Breast epithelium (tissue), 4 donors: ENCODE measurements at places on chromosomes 3 and 15.
A peak's percentile ranks its signal among the peaks of the same experiment; 100 is the strongest.

DNA sequence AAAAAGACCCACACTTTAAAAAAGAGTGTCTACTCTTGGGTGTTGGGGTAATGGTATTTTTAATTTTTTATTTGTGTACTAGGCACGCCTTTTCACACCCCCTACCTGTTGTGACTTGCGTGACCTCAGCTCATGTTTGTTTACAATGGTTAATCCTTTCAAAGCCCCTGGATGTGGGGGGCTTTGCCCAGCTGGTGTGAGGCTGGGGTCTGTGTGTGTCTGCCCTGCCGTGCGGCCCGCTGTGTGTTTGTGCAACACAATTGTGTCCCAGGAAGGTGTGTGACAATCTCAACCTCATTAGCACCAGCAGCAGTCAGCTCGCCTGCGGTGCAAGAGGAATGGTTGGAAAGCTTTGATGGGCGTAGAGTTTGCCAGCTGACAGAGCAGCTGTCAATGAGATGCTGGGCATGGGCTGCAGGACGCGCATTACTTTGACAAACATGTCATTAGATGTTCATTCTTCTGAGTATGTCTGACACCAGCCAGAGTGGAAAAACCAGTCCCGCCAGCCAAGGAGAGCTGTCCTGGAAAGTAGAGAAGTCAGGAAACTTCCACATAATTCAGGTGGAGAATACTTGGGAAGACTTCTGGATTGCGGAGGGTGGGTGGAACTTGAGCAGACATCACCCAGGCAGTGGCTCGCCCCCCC lies 9.6 kb downstream of the LRRK1 start:
- no peak overlapping the region for H3K4me3 ChIP-seq
- no peaks in the 10 kb centered on the region for H3K36me3 ChIP-seq
- H3K27me3 ChIP-seq = no peaks in the 10 kb centered on the region
- H3K27ac ChIP-seq = peak overlapping the region; percentile 4

DNA sequence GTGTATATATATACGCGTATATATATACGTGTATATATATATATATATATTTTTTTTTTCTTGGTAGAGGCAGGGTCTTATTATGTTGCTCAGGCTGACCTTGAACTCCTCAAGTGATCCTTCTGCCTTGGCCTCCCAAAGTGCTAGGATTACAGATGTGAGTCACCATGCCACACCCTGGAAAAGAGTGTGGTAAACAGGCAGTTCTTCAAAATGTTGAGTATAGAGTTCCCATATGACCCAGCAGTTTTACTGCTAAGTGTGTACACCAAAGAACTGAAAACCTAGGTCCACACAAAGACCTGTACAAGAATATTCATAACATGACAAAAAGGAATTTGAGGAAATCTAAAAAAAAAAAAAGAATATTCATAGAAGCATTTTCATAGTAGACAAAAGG lies 71.8 kb upstream of the GCNT3 start:
- H3K4me3 ChIP-seq = no peak overlapping the region
- no peak for DNase-seq

GRCh38 chr15:25059698-25060471 lies 105.1 kb downstream of the SNRPN start:
- no peak overlapping the region for H3K27ac ChIP-seq
- peaks cover 64% of the 10 kb centered on the region for H3K36me3 ChIP-seq
- H3K27me3 ChIP-seq = no peaks in the 10 kb centered on the region
- H3K4me3 ChIP-seq = peak overlapping the region; percentile 19

DNA sequence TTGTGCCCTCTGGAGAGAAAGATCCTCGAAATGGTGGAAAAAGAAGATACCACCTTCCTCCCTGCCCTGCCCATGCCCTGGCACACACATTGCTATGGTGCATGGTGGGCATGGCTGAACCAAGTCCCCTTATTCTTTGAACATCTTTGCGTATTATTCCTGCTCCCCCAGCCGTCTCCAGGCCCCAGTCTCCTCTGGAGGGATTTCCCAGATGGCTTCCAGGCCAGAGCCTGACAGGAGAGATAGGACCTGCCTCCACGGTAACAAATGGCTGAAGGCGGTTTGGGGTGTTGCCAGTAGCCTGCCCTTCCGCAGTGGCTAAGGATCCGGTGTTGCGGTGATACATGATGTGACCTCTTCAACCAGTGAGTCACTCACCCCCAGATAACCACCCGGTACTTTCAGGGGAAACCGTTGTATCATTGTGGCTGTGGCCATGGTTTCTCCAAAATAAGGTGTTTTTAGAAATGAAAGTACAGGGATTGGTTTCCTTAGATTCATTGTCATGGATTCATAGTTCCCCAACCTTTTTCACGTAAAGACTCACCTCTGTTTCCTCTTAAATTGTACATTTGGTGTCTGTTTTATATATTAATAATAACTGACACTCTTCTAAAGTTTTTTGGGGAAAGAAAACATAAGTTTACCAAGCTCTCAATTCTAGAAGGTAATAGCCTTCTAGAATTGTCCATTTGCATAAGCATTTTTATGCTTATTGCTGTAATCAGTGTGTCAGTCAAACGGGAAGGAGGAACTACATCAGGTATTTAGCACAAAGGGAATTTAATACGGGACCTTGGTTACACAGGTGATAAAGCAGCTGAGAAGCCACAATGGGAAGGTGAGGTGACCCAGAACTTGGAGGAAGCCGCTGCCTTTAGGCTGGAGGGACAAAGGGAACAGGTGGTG lies 25.9 kb downstream of the SMAD3 start:
- H3K4me3 ChIP-seq = no peak overlapping the region
- DNase-seq = no peak
- H3K36me3 ChIP-seq = no peaks in the 10 kb centered on the region
- H3K4me1 ChIP-seq = peaks cover 14% of the 10 kb centered on the region
- peak overlapping the region; percentile 54 for H3K27ac ChIP-seq
- no peaks in the 10 kb centered on the region for H3K27me3 ChIP-seq

DNA sequence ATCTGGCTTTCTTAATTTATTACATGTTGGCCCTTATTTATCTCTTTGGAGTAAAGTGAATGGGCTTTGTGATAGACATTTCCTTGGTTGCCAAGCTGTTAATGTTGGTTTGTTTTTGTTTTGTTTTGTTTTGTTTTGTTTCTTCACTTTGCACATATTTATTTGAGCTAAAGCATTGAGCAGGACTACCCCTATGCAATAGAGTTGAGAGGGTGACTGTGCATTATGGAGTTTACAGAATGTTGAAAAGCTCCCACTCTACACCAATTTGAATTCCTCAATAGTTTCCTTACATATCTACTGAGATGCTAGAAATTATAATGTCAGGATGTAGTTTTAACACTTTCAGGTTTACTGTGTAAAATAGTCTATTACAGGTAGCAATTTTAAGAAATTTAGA lies 462.8 kb upstream of the CBLB start:
- no peaks in the 10 kb centered on the region for H3K36me3 ChIP-seq
- no peak for DNase-seq
- H3K27ac ChIP-seq = no peak overlapping the region
- H3K4me3 ChIP-seq = no peak overlapping the region
- H3K27me3 ChIP-seq = no peaks in the 10 kb centered on the region
- no peaks in the 10 kb centered on the region for H3K4me1 ChIP-seq

DNA sequence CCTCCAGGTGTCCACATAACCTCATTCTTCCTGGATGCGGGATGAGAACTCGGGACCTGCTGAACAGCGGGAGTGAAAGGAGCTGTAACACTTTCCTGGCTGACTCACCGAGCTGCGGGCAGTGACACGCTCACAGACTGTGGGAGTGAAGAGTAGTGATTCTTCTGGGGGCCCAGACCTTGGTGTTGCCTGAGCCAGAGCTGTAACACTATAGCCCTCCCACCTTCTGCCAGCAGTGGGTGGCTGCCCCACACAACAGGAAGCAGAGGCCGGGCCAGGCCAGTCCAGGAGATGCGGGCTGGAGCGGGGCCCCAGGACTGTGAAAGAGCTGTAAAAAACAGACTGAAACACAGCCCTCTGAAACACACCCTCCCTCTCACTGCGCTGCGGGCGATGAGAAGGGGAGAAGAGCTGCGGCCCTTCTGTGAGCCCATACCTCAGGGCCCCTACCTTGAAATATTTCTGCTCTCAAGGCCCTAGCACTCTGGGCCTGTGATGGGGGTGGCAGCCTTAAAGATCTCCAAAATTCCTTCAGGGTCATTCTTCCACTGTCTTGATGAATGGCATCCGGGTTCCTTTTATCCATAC lies 464.0 kb upstream of the CCDC54 start:
- no peak for DNase-seq
- H3K4me1 ChIP-seq = no peaks in the 10 kb centered on the region
- no peaks in the 10 kb centered on the region for H3K36me3 ChIP-seq
- no peak overlapping the region for H3K27ac ChIP-seq
- no peak overlapping the region for H3K4me3 ChIP-seq
- H3K27me3 ChIP-seq = no peaks in the 10 kb centered on the region

GRCh38 chr3:120636795-120637401 lies 40.8 kb downstream of the NDUFB4 start:
- no peaks in the 10 kb centered on the region for H3K36me3 ChIP-seq
- no peak overlapping the region for H3K27ac ChIP-seq
- no peaks in the 10 kb centered on the region for H3K4me1 ChIP-seq
- DNase-seq = no peak
- no peak overlapping the region for H3K4me3 ChIP-seq

DNA sequence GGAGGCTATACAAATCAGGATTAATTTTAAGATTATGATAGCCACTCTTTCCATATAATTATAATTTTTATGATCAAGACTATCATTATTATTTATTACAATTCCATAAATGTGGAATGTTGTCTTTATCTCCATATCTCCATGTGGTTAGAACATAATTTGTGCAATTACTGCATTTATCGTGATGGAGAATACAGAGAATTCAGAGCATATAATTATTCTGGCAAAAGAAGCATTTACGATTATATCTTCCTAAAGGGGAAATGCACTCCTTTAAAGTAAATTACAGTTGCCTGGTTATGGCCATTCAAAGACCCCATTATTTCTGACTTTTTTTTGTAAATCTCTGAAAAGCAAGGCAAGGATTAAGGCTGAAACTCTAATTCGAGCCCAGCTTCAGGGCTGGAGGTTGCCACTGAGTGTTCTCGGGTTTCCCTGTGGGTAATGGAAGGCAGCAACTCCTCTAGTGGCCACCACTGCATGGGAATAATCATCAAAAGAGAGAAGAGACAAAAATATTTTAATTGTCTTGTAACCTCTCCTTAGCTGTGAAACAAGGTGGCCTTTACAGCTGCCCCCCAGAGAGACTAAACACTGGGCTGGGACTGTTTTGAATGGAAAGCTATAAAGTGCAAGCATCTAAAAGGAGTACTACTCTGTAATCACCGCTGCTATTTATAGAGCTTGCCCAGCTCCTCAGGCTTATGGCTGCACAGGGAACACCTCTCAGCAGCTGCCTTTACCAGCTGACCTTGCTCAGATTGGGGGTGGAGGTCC lies 59.8 kb upstream of the PRTG start:
- H3K4me1 ChIP-seq = no peaks in the 10 kb centered on the region
- H3K36me3 ChIP-seq = no peaks in the 10 kb centered on the region
- no peak overlapping the region for H3K4me3 ChIP-seq
- no peak for DNase-seq
- no peaks in the 10 kb centered on the region for H3K27me3 ChIP-seq
- H3K27ac ChIP-seq = no peak overlapping the region

DNA sequence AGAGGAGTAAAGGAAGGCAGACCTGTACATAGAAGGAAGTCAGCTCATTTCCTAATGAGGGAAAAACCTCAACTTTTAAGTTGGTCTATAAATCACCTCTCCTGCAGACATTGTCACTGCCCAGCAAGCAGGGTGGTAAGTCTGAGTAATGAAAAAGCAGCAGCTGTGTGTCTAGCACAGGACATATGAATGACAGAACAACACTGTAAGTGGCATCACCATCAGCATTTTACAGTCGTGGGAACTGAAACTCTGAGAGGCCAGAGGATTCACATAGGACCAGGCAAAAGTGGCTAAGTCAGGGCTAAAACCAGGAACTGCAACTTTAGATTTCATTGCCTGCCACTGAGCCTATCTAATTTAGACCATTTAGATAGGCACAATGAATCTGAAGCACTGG lies 235.6 kb downstream of the CLSTN2 start:
- no peaks in the 10 kb centered on the region for H3K36me3 ChIP-seq
- no peaks in the 10 kb centered on the region for H3K27me3 ChIP-seq
- H3K4me1 ChIP-seq = no peaks in the 10 kb centered on the region
- no peak for DNase-seq
- H3K4me3 ChIP-seq = no peak overlapping the region
- no peak overlapping the region for H3K27ac ChIP-seq

GRCh38 chr15:33565094-33565493 lies 254.3 kb downstream of the RYR3 start:
- no peaks in the 10 kb centered on the region for H3K4me1 ChIP-seq
- no peak overlapping the region for H3K27ac ChIP-seq
- no peak for DNase-seq
- H3K36me3 ChIP-seq = no peaks in the 10 kb centered on the region
- no peak overlapping the region for H3K4me3 ChIP-seq

- H3K27ac ChIP-seq = no peak overlapping the region
- no peaks in the 10 kb centered on the region for H3K27me3 ChIP-seq
- H3K36me3 ChIP-seq = no peaks in the 10 kb centered on the region
- no peak overlapping the region for H3K4me3 ChIP-seq
- no peak for DNase-seq
Measured at GRCh38 chr3:123349566-123350435, 99.1 kb downstream of the ADCY5 start.

DNA sequence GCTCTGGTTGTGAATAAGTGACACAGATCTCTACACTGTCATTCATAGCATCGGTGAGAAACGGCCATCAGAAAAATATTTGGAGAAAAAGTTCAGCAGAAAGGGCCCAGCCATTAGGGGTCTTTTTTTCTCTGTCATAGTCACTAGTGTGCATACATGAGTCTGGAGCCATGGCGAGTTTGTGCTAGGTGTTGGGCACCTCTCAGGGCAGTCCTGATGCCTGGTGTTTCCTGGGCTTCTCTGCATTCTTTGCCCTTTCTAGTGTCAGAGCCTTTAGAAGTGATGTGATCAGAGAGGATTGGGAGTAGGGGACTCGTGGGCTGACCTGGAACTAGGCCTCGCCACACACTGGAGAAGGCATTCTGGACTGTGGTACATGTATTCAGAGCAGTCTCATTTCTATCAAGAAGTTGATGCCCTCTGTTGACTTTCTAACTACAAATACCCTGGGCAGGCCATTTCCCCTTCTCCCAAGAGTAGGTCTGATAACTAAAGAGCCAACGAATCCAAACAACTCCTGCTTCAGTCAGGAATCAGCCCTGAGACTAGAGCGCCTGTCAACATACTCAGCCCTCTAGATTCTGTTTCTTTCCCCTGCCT lies 1.6 kb downstream of the KY start:
- no peaks in the 10 kb centered on the region for H3K36me3 ChIP-seq
- H3K4me3 ChIP-seq = no peak overlapping the region
- no peaks in the 10 kb centered on the region for H3K4me1 ChIP-seq
- H3K27me3 ChIP-seq = no peaks in the 10 kb centered on the region
- no peak for DNase-seq
- H3K27ac ChIP-seq = no peak overlapping the region

GRCh38 chr15:47674586-47675232 lies 42.6 kb upstream of the SEMA6D start:
- H3K4me3 ChIP-seq = no peak overlapping the region
- no peak for DNase-seq
- H3K27ac ChIP-seq = no peak overlapping the region
- no peaks in the 10 kb centered on the region for H3K36me3 ChIP-seq
- no peaks in the 10 kb centered on the region for H3K4me1 ChIP-seq
- no peaks in the 10 kb centered on the region for H3K27me3 ChIP-seq
